ENCODE measurements at places on chromosomes 7 and 10.

DNA sequence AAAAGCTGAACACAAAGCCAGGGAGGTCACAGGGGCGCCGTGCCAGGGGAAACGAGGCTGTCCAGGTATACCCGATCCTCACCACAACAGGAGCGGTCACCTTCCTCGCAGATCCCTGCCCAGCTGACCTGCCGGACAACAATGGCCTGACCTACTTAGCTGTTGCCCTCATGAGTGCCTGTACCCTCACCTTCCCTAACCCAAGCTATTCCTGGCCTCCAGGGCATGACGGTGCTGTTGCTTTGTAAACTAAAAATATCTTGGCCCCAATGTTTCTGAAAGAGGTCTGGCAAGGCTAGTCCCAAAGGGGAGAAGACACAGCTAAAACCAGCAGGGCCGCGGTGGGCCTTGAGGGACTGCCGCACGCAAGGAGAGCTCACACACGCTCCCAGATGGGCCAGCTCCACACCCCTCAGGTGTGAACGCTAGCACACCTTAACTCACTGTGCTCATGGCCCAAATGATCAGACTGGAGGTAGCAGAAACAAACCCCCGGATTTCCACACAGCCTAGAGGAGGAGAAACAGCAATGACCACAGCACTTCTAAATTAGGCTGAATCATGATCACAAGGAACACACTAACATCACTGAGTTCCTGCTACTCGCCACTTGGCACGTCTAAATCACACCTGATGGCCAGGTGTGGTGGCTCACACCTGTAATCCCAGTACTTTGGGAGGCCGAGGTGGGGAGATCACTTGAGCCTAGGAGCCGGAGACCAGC, 66.3 kb upstream of the CYTH3 start:
- DNase-seq: no peak

GRCh38 chr10:15099886-15100285, 2.7 kb downstream of the RPP38 start:
- DNase-seq: no peak

GRCh38 chr10:22171131-22171530, 46.7 kb downstream of the EBLN1 start:
- no peak for DNase-seq

DNA sequence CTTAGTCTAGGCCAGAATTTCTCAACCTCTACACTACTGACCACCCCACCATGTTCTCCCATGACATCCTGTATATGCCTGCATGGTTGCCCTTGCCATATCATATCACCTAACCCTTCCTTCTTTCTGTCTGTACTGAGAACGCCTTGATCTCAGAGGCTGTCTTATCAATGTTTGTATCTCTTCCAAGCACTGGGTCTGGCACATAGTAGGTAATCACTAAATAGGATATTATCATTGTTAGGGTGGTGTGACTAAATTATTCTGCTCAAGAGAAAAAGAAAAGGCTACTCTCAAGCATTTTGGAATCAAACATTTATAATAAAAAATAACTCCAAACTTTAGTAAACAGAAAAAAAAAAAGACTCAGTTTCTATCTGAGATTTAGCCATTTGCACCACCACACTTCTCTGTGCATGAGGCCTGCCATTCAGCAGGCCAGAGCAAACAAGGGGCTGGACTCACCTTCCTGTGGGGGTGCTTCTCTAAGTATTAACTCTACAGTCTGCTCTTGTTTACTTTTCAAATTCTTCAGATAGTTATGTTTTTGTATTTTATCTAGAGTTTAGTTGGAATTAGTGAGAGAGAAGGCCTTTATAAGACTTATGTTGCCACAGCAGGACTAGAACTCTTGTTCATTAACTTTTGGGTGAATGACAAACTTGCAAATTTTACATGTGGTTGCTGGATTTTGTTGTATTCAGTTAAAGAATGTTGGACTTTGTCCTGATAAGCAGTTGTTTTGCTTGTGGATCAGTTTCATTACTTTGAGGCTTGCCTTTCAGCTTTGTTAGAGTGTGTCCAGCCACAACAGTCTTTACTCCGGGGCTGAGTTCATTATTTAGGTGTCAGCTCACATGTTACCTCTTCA, 5.4 kb downstream of the AGBL3 start:
- DNase-seq: no peak

GRCh38 chr10:76026905-76027304, 595.5 kb downstream of the LRMDA start:
- no peak for DNase-seq

GRCh38 chr10:73093922-73094850, 2.5 kb downstream of the P4HA1 start:
- no peak for DNase-seq

DNA sequence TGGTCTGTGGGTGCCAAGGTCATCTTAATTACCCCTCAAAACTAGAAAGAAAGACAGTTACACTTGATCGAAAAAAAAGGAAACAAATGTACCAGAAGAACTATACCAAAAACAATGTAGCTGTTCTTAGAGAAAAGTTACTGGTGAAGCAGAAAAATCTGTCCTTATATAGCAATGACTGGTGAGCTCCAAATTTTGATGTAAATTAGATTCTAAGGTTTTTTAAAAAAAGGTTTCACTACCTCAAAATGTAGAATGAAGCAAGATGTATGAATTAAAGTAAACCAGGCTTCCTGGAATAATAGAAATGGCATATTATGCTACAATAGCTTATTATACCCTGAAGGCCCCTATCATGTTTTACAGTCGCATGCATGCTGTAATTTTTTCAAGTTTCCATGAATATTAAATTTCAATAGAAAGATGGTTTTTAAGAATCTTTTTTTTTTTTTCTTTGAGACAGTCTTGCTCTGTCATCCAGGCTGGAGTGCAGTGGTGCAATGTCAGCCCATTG, 28.4 kb upstream of the FKBP9 start:
- no peak for DNase-seq

- no peak for DNase-seq
These were observed 43.0 kb downstream of the HERC4 start for GRCh38 chr10:68032113-68032512.

DNA sequence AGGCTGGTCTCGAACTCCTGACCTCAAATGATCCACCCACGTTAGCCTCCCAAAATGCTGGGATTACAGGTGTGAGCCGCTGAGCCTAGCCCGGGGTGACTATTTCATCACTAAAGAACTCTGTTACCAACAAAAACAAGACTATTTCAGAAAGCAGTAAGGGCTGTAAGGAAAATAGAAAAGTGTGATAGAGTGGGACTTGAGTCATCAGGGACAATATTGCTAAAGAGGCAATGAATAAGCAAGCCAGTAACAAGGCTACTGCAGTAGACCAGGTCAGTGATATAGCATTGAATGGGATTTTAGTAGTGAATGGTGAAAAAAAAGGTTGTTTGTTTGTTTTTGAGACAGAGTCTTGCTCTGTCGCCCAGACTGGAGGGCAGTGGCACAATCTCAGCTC, 51.7 kb downstream of the SVOPL start:
- no peak for DNase-seq

DNA sequence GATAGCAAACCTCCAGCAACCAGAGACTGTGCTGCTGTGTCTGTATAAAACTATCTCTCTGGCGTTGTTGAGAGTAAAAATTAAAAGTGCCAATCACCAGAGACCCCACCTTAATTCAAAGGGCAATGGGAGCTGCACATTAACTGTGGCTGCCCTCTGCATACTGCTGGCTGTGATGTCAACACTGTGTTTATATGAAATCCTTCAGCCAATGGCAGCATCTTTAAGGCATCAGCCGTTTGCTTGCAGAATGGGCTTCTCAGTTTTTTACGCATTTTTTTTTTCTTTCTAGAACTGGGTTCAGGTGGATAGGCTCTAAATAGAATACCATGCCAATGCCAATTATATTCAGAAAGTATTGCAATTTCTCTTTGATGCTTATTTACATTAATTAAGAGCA, 47.7 kb downstream of the CHN2 start:
- no peak for DNase-seq

DNA sequence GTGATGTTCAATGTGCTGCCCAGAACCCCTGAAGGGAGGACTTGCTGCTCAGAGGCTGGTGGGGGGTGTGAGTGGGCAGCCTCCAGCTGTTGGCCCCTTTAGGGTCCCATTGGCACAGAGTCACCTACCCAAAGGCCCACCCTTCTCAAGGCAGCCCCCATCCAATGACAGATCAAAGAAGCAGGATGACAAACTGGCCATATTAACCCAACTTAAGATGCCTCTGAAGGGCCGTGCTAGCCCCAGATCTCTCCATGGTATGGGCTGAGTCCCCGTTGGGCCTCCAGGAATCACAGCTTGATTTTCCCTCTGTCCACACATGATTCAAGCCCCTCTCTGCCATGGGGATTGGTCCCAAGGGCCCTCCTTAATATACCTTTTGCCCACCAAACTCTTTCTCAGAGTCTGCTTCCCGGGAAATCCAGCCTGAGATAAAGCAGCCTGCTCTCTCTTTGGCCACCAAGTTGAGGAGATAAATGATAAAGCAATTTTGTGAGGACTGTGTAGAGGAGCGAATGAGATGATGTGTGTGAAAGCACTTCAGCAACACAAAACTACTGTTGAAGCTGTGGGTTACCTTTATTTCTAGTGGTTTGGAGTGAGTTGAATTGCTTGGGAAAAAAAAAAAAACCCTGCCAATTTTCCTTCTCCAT, 38.2 kb upstream of the C10orf71 start:
- no peak for DNase-seq

- no peak for DNase-seq
These were observed 7.9 kb downstream of the RET start for GRCh38 chr10:43084812-43085211.

GRCh38 chr10:78306358-78306757, 272.7 kb downstream of the RPS24 start:
- no peak for DNase-seq

GRCh38 chr10:22702348-22702747, 12.0 kb downstream of the PIP4K2A start:
- no peak for DNase-seq

GRCh38 chr7:129391546-129392171, 42.6 kb upstream of the STRIP2 start:
- no peak for DNase-seq

DNA sequence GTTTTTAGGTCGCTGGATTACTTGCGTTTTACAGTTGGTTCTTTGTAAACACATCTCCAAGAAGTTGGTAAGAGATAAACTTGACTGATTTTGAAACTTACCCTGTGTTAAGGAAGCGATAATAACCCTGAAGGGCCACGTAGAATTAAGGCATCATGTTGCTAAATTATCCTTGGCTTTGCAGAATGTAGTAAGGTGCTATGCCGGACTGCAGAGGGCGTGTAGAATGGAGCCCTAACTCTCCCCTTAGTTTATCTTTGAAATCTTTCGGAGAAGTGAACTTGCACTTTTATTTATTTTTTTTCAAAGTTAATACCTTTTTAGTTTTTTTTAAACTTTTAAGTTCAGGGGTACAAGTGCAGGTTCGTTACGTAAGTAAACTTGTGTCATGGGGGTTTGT, 208.8 kb upstream of the DKK1 start:
- no peak for DNase-seq

GRCh38 chr10:78459639-78460037, 426.0 kb downstream of the RPS24 start:
- no peak for DNase-seq

DNA sequence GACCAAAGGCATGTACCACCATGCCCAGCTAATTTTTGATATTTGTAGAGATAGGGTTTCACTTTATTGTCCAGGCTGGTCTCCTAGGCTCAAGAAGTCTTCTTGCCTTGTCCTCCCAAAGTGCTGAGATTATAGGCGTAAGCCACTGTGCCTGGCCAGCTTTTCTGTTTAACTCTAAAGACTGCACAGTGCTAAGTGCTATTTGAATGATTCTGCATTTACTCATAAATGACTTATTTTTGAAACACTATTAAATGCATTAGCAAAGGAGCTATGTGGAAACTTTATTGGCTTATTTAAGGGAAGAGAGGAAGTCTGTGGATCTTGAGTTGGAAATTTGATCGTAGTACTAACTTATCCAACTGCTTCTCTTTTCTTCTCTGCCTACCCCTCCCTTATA, 89.1 kb downstream of the NT5C2 start:
- DNase-seq: no peak

DNA sequence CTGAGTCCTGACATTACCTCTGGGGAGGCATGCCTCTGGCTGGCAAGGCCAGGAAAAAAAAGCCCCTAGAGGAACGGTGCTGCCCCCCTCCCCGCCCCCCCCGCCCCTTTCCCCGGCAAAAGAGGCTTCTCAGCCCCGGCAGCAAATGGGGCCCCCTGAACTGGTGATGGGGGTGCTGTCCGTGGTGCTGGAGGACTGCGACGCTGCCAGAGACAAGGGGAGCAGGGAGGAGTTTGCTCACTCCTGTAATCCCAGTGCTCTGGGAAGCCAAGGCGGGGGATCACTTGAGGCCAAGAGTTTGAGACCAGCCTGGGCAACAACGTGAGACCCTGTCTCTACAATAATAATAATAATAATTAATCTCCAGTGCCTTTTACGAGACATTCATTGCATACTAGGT, 23.7 kb downstream of the SRRM3 start:
- peak; percentile 3 for DNase-seq

- no peak for DNase-seq
These were observed 73.4 kb downstream of the OR13A1 start for GRCh38 chr10:45241865-45242520.

- no peak for DNase-seq
These were observed 51.3 kb downstream of the PRTFDC1 start for GRCh38 chr10:24900888-24901685.

GRCh38 chr10:63286340-63286739, 153.2 kb downstream of the NRBF2 start:
- peak; percentile 11 for DNase-seq

DNA sequence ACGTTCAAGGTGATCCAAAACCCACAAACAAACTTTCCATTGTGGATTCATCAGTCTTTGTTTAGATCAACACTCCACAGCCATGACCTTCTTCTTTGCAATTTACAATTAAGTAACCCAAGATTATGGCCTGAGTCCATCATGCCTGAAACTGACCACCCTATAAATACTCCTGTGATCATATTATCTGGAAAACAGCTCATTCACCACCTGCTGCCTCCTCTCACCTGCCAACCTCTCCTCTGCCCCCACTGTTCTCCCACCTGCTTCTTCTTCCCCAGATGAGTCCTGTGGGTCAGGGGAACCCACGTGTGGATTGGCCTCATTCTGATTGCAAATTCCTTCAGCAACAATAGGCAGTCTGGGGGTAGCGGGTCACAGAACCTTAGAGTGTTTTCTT, 81.4 kb downstream of the ABLIM1 start:
- DNase-seq: no peak

- DNase-seq: no peak
These were observed 3.5 kb upstream of the SEMA3E start for GRCh38 chr7:83652481-83652880.

DNA sequence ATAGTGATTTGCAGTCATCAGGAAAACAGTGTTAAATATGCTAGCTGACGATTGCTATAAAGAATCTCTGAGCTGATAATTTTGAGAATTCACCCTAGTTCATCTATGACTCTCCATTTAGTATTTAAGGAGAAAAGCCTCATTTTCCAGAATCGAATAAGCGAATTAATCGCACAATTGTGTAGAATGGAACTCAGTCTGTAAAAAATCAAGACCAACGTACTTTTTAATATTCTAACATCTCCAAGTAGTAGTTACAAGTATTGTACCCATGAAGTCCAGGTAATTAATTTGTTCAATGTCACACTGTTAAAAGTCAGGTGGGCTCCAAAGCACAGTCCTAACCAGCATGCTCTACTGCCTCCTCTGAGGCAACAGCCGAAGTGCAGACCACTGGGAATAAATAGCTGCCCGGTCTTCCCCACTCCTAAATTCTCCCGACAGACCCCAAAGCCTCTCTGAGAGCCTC, 380 bp upstream of the AGBL3 start:
- no peak for DNase-seq
